ENCODE measurements at places on chromosomes 5 and 9.

- no peak for DNase-seq
These were observed 139.5 kb downstream of the NIPBL start for GRCh38 chr5:37015795-37016666.

- no peak for DNase-seq
These were observed 18.3 kb upstream of the SPATA9 start for GRCh38 chr5:95701074-95701473.

DNA sequence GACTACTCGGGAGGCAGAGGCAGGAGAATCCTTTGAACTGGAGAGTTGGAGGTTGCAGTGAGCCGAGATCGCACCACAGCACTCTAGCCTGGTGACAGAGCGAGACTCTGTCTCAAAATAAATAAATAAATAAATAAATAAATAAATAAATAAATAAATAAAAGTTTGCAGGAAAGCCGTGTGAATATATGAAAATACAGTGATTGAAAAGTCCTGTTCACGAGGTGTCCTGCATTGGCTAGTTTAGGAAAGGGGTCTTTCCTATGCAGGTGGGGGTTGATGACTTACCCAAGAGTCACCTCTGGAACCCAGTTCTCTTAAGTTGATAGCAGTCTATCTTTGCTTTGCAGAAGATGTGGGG is 7.3 kb downstream of the TENT4A start:
- DNase-seq, result no peak

DNA sequence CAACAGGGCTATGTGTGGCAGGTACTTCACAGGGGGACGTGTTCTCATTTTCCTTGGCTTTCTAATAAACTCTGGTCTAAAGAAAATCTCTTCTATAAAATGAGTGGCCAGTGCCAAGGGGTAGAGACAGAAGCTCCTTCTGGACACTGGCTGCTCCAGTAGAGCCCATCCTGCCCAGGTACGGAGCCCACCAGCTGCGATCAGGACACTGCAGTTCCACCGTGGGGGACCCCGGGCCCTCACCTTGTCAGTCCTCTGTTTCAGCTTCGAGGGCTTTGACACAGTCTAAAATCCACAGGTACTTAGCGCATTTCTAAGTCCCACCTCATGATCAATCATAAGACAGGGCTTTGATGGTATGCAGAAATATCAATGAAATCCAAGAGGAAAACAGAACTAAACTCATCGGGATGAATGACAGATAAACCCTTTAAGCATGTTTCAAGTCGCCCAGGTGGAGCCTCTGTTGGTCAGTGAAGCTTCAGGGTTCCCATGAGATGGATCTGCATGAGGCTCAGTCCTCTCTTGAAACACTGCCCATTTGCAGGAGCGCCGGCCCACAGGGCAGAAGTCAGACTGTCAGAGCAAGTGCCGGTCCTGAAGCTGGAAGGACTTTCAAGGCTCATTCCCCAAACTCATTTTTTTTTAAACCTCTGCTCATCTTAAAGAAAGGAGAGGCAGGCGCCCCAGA is 20.3 kb upstream of the TERT start:
- no peak for DNase-seq

GRCh38 chr9:70111641-70112236 is 68.1 kb downstream of the MAMDC2 start:
- DNase-seq, result no peak

- peak; percentile 74 for DNase-seq
These were observed 35.4 kb downstream of the OTULIN start for GRCh38 chr5:14699807-14700400.

GRCh38 chr5:139696167-139696893 is 48.2 kb downstream of the CXXC5 start:
- DNase-seq, result no peak

DNA sequence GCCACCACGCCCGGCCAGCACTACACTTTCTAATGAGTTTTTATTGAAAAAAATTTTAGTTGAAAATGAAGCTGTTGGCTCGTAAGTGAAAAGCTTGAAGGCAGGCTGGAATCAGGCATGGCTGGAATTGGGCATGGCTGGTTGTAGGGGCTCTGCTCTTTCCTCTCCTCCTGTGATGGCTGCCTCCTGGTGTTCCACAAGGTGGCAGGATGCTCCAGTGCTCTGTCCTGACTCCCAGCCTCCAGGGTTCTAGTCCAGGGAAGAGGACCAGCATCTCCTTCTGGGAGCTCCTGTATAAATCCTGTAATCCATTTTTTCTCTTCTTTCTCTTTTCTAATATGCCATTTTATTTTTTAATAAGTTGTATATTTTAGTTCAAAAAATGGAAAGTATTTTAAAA is 57.2 kb upstream of the DHFR start:
- no peak for DNase-seq

DNA sequence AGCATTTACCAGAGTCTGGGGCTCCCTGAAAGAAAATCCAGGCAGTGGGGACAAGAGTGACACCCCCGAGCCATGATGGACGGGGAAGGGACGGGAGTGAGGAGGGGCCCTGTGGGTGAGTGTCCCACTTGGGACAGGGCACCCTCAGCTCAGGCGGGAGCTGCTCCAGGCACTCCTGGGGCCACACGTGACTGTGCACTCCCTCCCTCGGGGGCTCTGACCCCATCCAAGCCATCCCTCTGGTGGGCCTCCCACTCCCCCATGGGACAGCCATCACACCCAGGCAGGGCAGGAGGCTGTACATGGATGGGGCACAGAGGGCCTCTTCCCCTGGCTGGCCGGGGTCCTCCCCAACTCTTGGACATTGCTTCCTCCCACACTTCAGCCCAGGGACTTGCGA is 3.0 kb upstream of the CARD9 start:
- no peak for DNase-seq

- DNase-seq, result no peak
These were observed 7.0 kb downstream of the UBE2QL1 start for GRCh38 chr5:6455571-6456200.

- no peak for DNase-seq
These were observed 53.1 kb downstream of the TSPAN17 start for GRCh38 chr5:176700239-176700847.

DNA sequence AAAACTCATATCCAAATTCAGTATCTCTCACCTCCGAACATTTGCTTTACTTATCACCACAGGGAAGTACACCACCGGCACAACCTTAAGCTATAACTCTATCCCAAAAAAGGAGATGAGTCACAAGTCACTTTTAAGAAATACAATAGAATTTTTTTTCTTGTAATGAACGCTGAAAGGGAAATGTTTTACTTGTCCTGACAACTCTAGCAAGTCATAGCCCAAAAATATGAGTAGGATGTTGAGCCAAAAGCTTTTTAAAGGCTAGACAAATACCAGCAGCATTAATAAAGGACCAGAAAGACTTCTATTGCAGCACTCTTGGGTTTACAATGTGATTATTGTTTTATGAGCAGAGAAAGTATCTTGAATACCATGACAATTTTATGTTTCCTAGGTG is 147.3 kb upstream of the FST start:
- DNase-seq, result no peak

- no peak for DNase-seq
These were observed 29.8 kb downstream of the ANKRD33B start for GRCh38 chr5:10593531-10594181.

DNA sequence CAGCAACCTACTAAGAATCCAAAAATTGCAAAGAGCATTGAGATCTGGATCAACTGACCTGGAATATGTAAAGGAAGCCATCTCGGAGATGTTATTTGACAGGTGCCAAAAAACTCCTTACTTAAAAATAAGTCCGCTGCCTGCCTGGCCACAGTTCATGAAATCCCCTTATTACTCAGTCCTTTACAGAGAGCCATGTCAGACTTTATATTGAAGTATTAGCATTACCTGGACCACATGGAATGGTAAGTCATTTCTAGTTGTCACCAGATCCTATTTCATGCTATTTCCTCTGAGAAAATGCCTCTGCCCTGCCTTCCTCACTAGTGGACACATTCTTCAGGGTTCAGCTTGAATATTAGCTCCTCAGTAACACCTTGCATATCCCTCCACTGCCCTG is 115.7 kb downstream of the DEPDC1B start:
- DNase-seq, result no peak
